Vagina (tissue), 2 donors: ENCODE measurements at places on chromosomes 3 and 15.
A peak's percentile ranks its signal among the peaks of the same experiment; 100 is the strongest.

- H3K27ac ChIP-seq = no peak overlapping the region
- no peak for DNase-seq
- no peak overlapping the region for H3K4me3 ChIP-seq
- no peaks in the 10 kb centered on the region for H3K27me3 ChIP-seq
- no peaks in the 10 kb centered on the region for H3K36me3 ChIP-seq
- H3K4me1 ChIP-seq = no peaks in the 10 kb centered on the region
Measured at GRCh38 chr15:90845201-90845949, 23.0 kb upstream of the FURIN start.

- no peaks in the 10 kb centered on the region for H3K36me3 ChIP-seq
- no peaks in the 10 kb centered on the region for H3K27me3 ChIP-seq
- H3K27ac ChIP-seq = peak overlapping the region; percentile 80
- peaks cover 29% of the 10 kb centered on the region for H3K4me1 ChIP-seq
Measured at GRCh38 chr3:188212308-188212969, 58.5 kb downstream of the LPP start.

- no peak overlapping the region for H3K27ac ChIP-seq
- no peaks in the 10 kb centered on the region for H3K27me3 ChIP-seq
- H3K4me3 ChIP-seq = no peak overlapping the region
- DNase-seq = no peak
- no peaks in the 10 kb centered on the region for H3K4me1 ChIP-seq
Measured at GRCh38 chr3:19596408-19596807, 337.6 kb downstream of the EFHB start.

DNA sequence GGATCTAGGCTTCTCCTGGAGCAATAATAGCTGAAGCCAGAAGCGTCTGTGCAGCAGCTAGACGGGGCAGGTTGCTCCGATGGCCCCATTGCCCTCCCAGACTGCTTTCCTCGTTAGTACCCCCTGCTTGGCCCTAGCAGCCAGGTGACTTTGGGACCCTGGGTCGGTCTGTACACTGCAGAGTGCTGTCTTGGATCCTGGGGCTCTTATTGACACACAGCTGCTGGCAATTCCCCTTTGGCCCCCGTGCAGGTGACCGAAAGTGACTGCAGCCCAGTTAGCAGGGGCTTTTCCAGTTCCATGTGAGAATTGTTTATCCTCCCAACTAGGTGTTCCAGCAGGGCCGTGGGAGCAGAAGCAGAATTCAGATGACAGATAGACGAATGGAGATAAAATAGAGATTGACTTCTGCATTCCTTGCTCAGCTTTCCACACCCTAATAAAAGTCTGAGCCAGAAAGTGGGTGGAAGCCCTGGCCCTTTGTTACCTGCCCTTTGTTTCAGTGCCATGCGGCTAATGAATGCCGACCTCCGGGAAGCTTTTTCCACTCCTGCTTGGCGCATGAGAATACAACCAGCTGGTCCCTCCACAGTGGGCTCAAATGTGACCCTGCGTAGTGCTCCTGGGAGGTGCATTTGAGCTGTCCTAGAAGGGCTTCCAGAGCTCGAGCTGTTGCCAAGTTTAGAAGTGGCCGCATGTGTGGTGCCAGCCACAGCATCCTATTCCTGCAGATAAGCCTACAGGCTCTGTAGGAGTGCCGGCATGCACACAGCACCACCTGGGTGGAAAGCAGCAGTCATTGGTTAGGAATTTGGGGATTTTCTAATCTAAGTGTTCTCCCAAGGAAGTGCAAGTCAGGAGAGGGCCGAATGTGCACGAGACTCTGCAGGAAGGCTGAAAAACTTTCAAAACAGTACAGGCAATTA lies 94.4 kb downstream of the SLCO3A1 start:
- no peaks in the 10 kb centered on the region for H3K36me3 ChIP-seq

- H3K4me1 ChIP-seq = no peaks in the 10 kb centered on the region
- H3K27ac ChIP-seq = no peak overlapping the region
- DNase-seq = no peak
Measured at GRCh38 chr3:129421988-129422745, 6.3 kb downstream of the EFCAB12 start.

DNA sequence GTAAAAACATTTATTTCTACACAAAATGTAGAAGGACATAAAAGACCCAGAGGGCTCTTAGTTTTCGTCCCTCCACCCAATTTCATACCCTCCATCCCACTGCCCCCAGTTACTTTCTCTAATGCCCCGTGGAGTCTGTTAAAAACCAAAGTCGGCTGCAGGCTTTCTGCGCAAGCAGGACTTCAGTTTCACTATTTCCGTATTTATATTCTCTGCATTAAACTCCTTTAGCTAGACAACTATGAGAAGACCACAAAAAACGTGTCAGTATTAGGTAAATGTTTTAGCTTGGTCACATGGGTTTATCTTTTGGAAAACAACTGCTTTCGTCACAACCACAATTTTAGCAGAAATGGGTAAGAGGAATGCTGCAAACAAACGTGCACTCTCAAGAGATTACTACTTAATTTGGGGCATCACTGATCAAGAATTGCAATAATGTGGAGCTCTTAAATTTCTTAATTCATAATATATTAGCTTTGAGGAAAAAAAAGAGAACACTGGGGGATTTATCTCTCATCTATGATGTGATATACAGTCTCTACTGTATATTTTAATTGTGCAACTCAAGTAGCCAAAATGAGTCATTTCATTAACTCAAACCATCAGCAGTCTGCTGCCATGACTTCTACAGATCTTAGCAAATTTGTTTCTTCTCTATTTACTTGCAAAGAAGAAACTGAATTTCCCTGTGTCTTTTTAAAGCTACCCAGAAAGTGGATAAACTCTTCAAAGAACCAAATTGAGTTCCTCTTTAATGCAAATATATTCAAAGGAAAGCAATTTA lies 740 bp upstream of the NSMCE3 start:
- peak overlapping the region; percentile 92 for H3K27ac ChIP-seq
- peak overlapping the region; percentile 90 for H3K4me3 ChIP-seq
- no peaks in the 10 kb centered on the region for H3K36me3 ChIP-seq

DNA sequence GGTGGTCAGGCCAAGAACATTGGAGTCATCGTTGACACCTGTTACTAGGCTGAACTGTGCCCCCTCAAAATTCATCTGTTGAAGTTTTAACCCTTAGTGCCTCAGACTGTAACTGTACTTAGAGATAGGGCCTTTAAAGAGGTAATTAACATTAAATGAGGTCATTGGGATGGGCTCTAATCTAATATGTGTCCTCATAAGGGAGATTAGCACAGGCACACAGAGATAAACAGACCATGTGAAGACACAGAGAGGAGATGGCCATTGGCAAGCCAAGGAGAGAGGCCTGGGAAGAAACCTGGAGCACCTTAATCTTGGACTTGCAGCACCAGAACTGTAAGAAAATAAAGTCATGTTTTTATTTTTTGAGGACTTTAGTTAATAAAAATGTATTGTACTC lies 59.6 kb downstream of the PLCL2 start:
- no peak overlapping the region for H3K4me3 ChIP-seq
- no peaks in the 10 kb centered on the region for H3K36me3 ChIP-seq
- no peak for DNase-seq
- no peaks in the 10 kb centered on the region for H3K4me1 ChIP-seq
- no peaks in the 10 kb centered on the region for H3K27me3 ChIP-seq
- H3K27ac ChIP-seq = no peak overlapping the region

GRCh38 chr3:60870396-60870795 lies 380.9 kb downstream of the FHIT start:
- no peak overlapping the region for H3K27ac ChIP-seq
- no peak for DNase-seq
- H3K4me3 ChIP-seq = no peak overlapping the region
- no peaks in the 10 kb centered on the region for H3K36me3 ChIP-seq
- H3K27me3 ChIP-seq = no peaks in the 10 kb centered on the region

DNA sequence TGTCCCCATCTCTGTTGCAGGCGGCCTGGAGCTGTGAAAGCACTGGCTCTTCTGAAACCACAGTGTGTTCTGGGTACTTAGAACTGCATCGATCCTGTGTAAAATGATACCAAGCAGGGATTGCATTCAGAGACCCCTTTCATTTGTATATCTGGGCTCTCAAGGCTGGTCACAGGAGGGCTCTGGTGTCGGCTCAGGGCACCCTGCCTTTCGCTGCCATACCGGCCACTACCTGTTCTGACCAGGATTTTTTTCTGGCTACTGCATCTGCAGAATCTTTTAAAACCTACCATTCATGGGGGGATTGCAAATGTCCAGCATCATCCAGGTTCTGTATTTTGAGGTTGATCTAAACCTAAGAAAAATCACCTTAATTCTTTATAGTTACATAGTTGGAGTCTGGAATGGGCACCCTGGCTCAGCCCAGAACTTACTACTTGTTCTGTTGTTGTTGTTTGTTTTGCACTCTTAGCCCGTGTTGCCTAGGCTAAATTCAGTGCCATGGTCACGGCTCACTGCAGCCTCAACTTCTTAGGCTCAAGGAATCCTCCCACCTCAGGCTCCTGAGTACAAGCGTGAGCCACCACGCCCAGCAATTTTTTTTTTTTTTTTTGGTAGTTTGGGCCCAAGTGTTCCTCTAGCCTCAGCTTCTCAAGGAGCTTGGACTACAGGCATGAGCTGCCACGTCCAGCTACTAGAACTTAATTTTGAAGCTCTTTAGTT lies 52.7 kb downstream of the TRIM71 start:
- no peaks in the 10 kb centered on the region for H3K27me3 ChIP-seq
- no peak for DNase-seq
- H3K4me3 ChIP-seq = no peak overlapping the region

DNA sequence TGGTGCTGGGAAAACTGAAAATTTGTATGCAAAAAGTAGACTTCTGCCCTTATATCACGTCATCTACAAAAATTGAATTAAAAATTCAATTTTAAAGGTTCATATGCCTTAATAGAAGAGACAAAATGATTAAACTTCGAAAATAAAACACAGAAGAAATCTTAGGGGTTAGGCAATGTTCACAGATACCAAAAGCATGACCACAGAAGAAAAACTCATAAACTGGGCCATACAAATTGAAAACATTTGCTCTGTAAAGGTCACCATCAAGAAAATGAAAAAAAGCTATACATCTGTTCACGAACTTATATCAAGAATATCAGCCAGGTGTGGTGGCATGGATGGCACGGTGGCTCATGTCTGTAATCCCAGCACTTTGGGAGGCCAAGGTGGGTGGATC lies 245.1 kb downstream of the PCCB start:
- H3K27me3 ChIP-seq = no peaks in the 10 kb centered on the region
- DNase-seq = no peak
- H3K4me3 ChIP-seq = no peak overlapping the region
- H3K4me1 ChIP-seq = no peaks in the 10 kb centered on the region

- H3K36me3 ChIP-seq = no peaks in the 10 kb centered on the region
- H3K4me1 ChIP-seq = no peaks in the 10 kb centered on the region
- H3K4me3 ChIP-seq = no peak overlapping the region
- no peak for DNase-seq
- no peaks in the 10 kb centered on the region for H3K27me3 ChIP-seq
Measured at GRCh38 chr15:56432304-56432703, 32.6 kb downstream of the MNS1 start.

GRCh38 chr3:123126031-123126430 lies 59.2 kb downstream of the PDIA5 start:
- peaks cover 10% of the 10 kb centered on the region for H3K4me1 ChIP-seq
- no peak overlapping the region for H3K27ac ChIP-seq
- peaks cover 11% of the 10 kb centered on the region for H3K36me3 ChIP-seq
- no peak for DNase-seq

DNA sequence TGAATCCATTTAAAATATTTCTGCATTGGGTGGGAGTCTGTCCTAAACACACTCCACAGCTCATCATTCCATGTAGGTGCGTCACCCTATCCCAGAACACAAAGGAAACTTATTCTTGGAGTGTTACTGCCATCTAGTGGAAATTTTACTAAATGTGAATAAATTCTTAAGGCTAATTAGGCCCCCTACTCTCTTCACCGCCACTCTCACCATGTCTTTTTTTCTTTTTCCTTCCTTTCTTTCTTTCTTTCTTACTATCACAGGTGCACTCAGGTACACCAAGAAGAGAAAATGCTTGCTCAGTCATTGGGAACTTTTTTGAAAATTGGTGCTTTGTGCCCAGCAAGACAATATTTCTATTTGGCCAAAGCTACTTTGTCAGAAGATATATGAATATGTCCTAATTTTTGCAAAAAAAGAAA lies 26.4 kb upstream of the ATP8B4 start:
- H3K4me3 ChIP-seq = no peak overlapping the region
- H3K27ac ChIP-seq = no peak overlapping the region
- no peaks in the 10 kb centered on the region for H3K27me3 ChIP-seq
- H3K4me1 ChIP-seq = no peaks in the 10 kb centered on the region
- no peaks in the 10 kb centered on the region for H3K36me3 ChIP-seq
